ENCODE measurements at places on chromosomes 1 and 21. TPM values are rescaled to one million over a fixed set of nuclear protein-coding genes. Genes with fewer than 3 reads are reported as not detected.

Gene CYP4X1
- 0.77 TPM for total RNA-seq

Gene NOS1AP
- total RNA-seq: not detected

Gene HEYL
- not detected for total RNA-seq

Gene GPR157
- 2.0 TPM for total RNA-seq

Gene FNDC5
- 2.7 TPM for total RNA-seq

Gene TIPRL
- total RNA-seq: 65.4 TPM

Gene CRYBG2
- total RNA-seq: 0.51 TPM

Gene EFNA4
- 10.6 TPM for total RNA-seq

Gene CATSPERE
- total RNA-seq: not detected

Gene BECN2
- total RNA-seq: not detected

Gene FOXD3
- 0.12 TPM for total RNA-seq

Gene LIPI
- total RNA-seq: not detected

Gene GUCA2B
- total RNA-seq: not detected

Gene UBL4B
- not detected for total RNA-seq

Gene LCE1F
- not detected for total RNA-seq

Gene KMO
- total RNA-seq: 0.17 TPM

Gene RFX5
- total RNA-seq: 48.0 TPM

Gene PCAT6
- not detected for total RNA-seq

Gene RNU1-3
- 306 TPM for total RNA-seq

Gene ZC3H11A
- 61.3 TPM for total RNA-seq

Gene PDE9A
- total RNA-seq: not detected

Gene CCDC185
- total RNA-seq: 0.06 TPM

Gene OLFML3
- total RNA-seq: 2.3 TPM

Gene ERG
- 1.8 TPM for total RNA-seq

Gene ANKRD35
- not detected for total RNA-seq

Gene GBP2
- 19.1 TPM for total RNA-seq

Gene CHTOP
- 36.2 TPM for total RNA-seq

Gene GSTM1
- 5.4 TPM for total RNA-seq

Gene VWA5B1
- total RNA-seq: not detected

Gene TSPEAR
- not detected for total RNA-seq

Gene DAB1
- not detected for total RNA-seq

Gene TSPAN2
- 14.9 TPM for total RNA-seq

Gene MEF2D
- total RNA-seq: 2.5 TPM

Gene ENSA
- total RNA-seq: 217 TPM

Gene TP53BP2
- 39.5 TPM for total RNA-seq

Gene AMY1C
- total RNA-seq: not detected

Gene S100A14
- not detected for total RNA-seq

Gene BCL2L15
- total RNA-seq: 0.06 TPM

Gene PRKAA2
- total RNA-seq: 7.5 TPM

Gene PBXIP1
- total RNA-seq: 10.5 TPM

Gene CORT
- 0.51 TPM for total RNA-seq

Gene IL20
- not detected for total RNA-seq

Gene TAF5L
- total RNA-seq: 13.2 TPM

Gene RNF186
- total RNA-seq: not detected

Gene ADGRL4
- total RNA-seq: 0.11 TPM

Gene CLEC20A
- total RNA-seq: not detected

Gene SPRR2A
- total RNA-seq: not detected

Gene MTMR11
- total RNA-seq: 3.7 TPM

Gene KDM5B
- 44.4 TPM for total RNA-seq

Gene THEM5
- not detected for total RNA-seq

Gene GORAB
- 14.2 TPM for total RNA-seq

Gene C1orf210
- total RNA-seq: not detected

Gene IVL
- 0.06 TPM for total RNA-seq

Gene C1QTNF12
- not detected for total RNA-seq

Gene FMO1
- not detected for total RNA-seq
